ENCODE measurements at places on chromosomes 11 and 22.

GRCh38 chr11:134887896-134888295 lies 475.9 kb upstream of the B3GAT1 start:
- DNase-seq = no peak

GRCh38 chr11:94771390-94771789 lies 3.2 kb downstream of the AMOTL1 start:
- no peak for DNase-seq

- DNase-seq = no peak
Observed at GRCh38 chr11:67268081-67268961, 2.0 kb downstream of the GRK2 start.

DNA sequence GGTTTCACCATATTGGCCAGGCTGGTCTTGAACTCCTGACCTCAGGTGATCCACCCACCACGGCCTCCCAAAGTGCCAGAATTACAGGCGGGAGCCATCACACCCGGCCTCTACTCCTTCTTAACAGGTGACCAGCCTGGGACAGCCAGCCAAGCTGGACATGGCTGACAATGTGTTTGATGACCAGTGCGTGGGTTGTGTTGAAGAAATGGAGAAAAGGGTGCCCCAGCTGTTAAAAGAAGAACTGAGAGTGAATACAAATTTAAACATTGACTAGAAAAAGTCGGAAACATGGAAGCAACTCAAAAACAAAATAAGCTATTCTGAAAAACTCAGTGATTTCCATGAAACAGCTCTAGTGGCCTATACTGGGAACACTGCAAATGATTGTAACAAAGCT lies 86.5 kb upstream of the CLPB start:
- no peak for DNase-seq

DNA sequence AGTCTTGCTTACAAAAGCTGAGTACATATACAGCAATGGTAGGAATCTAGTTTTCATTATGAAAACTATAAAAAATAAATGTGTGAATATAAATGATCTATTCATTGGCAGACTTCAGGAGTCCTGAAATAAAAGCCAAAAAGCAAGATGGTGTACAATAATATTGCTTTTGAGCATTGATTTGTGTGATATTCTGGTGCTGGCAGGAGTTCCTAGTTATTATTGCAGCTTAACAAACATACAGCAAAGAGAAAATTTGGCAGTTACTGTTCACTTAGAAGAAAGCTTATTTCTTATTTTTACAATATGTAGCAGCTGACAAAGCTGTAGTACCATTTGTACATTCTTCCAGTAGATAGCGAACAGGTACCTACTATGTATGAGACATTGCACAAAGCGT lies 1518.9 kb upstream of the TENM4 start:
- DNase-seq = no peak

GRCh38 chr11:17735818-17736578 lies 1.4 kb downstream of the KCNC1 start:
- no peak for DNase-seq

DNA sequence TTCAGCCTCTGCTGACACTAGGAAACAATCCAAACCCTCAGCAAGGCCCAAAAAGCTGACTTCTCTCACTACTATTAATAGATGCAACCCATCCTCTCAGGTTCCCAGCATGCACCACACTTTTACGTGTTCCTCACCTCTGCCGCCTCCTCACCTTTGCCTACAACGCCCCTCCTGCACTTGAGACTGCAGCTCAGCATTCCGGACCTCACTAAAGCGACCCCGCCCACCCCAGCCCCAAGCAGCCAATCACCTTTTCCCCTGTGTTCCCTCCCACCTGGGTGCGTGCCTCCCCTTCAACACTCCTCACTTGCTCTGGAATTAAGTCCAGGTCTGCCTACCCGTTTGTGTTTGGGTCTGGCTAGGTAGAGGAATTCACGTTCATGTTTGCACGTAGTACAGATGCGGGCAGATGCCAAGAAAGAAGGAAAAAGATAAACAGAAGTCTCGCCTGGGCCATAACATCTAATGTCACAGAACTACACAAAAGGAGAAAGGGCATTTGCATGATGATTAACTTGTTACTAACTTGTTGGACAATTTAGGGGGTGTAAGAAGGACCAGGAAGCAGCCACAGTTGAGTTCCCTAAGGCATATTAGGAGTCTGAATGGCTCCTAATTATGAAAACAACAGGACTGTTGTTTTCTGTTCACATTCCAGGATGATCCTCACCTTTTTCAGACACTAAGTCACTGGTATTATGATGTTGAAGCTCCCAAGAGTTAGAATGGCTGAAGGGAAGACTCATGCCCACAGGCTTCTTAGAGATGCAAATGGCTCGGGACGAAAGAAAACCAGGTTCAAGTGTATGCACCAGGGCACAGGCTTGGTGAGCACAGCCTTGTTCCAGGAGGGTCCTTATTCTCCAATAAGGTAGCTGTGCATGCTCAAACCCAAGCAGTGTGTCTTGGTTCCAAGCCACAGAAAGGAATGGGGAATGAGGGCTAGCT lies 102.2 kb downstream of the MICAL3 start:
- no peak for DNase-seq

- DNase-seq = no peak
Observed at GRCh38 chr11:118619444-118620197, 12.2 kb downstream of the PHLDB1 start.

DNA sequence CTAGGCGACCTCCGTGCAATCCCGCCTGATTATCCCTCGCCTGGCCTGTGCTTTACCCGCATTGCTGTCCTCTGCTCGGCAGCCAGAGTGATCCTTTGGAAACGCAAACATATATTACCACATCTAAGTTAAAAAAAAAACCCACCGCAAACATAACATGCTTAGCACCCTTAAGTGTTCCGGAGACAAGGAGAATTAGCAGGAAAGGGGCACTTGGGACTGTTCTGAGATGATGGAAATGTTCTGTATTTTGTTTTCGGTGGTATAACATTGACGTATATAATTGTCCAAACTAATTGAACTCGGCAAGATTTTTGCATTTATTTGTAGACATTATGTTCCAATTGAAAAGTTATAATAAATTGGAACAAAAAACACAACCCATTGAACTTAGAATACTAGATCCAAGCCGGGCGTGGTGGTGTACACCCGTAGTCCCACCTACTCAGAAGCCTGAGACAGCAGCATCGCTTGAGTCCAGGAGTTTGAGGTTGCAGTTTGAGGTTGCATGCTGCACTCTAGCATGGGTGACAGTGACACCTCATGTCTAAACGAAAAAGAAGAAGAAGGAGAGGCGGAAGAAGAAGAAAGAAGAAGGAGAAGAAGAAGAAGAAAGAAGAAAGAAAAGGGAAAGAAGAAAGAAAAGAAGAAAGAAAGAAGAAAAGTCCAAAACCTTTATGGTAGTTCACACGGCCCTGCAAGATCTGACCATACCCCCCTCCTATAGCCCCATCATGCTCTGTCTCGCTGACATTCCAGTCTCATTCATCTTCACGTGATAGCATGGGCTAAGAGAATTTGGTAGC lies 604 bp upstream of the POLR3H start:
- no peak for DNase-seq

- DNase-seq = no peak
Observed at GRCh38 chr11:44873537-44873936, 77.1 kb downstream of the TP53I11 start.

DNA sequence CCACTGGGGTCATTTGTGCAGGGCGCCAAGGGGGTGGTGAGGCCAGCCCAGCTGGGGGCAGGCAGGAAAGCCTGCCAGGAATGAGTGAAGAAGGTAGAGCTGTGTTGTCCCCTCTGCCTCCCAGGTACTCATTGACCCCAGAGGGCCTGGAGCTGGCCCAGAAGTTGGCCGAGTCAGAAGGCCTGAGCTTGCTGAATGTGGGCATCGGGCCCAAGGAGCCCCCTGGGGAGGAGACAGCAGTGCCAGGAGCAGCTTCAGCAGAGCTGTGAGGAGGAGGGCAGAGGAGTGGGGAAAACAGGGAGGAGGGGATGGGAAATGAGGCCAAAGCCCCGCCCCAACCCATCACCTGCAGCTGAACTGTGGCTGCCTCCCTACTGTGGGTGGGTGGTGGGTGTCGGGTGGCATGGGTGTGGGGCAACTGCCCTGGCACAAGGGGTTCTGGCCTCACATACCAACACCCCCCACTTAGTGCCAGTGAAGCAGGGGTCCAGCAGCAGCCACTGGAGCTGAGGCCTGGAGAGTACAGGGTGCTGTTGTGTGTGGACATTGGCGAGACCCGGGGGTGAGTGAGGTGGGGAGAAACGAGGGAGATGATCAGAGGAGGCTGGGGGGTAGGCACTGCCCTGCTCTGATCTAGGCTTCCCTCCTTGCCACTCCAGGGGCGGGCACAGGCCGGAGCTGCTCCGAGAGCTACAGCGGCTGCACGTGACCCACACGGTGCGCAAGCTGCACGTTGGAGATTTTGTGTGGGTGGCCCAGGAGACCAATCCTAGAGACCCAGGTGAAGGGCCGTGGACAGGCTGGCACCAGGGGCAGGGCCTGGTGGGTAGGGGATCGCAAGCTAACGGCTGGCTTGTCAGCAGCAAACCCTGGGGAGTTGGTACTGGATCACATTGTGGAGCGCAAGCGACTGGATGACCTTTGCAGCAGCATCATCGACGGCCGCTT lies 3.0 kb downstream of the MUS81 start:
- DNase-seq = no peak

GRCh38 chr11:87176044-87176443 lies 138.3 kb downstream of the TMEM135 start:
- DNase-seq = no peak

DNA sequence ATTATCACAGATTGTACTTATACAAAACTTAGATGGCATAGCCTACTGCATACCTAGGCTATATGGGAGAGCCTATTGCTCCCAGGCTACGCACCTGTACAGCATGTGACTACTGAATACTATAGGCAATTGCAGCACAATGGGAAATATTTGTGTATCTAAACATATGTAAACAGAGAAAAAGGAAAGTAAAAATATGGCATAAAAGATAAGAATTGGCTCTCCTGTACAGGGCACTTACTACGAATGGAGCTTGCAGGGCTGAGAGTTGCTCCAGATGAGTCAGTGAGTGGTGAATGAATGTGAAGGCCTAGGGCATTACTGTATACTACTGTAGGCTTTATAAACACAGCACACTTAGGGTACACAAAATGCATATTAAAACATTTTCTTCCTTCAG lies 13.2 kb downstream of the APOL6 start:
- no peak for DNase-seq

- no peak for DNase-seq
Observed at GRCh38 chr22:44570476-44571445, 72.7 kb upstream of the RTL6 start.

DNA sequence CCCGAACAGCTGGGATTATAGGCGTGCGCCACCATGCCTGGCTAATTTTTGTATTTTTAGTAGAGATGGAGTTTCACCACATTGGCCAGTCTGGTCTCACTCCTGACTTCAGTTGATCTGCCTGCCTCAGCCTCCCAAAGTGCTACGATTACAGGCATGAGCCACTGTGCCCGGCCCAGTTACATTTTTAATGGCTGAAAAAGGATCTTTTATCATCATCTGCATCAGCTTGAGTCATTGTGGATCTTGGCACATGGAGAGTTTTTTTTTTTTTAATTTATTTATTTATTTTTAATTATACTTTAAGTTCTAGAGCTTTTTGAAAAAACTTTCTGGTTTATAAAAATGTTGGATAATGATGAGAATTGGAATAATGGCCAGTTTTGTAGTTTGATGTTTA lies 8.6 kb downstream of the IGHMBP2 start:
- DNase-seq = no peak

DNA sequence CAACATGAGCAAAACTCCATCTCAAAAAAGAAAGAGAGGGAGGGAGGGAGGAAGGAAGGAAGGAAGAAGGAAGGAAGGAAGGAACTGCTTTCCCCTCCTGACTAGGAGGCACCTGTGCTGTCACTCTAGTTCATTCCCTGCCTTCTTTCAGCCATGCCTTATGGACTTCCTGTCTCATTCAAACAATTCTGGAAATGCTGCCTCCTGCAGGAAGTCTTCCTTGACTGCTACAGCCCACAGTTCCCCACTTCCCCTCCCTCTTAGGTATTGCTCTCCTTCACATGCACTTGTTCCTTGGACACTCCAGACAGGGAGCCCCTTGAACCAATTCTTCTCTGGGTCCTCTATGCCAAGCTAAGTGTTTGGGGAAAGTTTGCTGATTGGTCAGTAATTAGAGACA lies 31.6 kb upstream of the WNT11 start:
- no peak for DNase-seq

DNA sequence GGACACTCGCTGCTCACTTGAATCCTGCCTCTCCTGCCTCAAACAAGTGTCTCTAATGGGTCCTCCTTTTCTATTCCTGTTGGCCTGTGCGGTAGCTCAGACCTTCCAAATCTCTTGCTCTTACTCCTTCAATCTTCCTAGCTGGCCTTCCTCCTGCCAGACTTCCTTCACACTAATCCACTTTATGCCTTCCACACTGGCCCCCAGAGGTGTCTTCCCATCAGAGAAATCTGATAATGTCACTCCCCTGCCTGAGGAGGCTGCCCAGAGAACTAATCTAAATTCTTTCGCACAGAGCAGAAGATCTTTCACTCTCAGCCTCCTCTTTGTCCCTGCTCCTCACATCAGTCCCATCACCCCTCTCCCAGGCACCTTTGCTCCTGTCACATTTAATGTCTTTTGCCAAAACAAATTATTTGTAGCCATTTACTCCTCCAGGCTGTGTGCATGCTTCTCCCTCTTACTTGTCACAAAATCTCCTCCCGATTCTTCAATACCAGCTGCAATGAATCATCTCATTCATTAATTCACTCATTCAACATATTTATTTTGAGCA lies 175.7 kb downstream of the MAML2 start:
- no peak for DNase-seq

GRCh38 chr22:43376765-43377547 lies 33.8 kb upstream of the SCUBE1 start:
- peak; percentile 23 for DNase-seq

DNA sequence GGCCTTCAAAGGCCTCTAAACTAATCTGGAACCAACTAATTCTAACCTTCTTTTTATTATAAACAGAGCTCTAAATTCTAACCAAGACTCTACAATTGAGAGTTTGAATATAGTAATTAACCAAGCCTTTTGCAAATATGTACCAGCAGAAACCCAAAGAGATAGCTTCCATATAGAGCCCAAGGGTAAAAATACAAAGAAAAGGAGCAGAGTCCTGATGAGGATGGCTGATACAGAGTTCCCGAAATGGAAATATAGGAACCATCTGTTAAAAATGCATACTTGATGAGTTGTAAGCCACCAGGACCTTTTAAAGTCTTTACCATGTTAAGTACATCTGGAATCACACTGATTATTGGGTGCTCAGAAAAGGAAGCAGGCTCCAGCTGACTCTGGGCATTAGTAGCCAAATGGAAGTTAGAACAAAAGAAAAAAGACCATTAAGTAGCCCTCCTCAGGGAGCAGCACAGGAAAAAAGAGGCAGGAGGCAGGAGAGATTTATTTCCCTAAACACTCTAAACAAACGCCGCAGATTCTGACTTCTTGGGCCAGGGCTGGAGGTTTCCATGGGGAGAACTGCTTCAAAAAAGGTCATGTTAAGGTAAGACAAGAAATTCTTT lies 463.1 kb upstream of the FAT3 start:
- DNase-seq = no peak

GRCh38 chr11:116537709-116538108 lies 235.1 kb downstream of the BUD13 start:
- DNase-seq = no peak

DNA sequence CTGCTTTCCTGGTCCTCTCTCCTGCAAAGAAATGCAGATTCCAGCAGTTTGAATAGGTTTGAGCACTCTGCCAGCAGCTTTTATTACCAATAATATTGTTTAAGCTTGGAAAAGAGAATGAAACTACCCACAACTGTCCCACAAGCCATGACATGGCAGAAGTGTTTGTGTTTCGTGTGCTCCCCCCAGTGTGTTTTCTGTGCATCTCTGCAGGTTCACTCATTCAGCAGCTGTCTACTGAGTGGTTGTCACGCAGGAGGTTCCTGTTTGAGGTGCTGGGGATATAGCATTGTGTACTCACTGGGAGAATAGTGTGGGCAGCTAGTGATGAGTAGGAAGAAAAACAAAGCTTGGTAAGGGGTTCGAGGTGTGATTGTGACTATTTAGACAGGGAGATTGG lies 55.3 kb upstream of the SUSD2 start:
- no peak for DNase-seq

All from stimulated activated CD8-positive, alpha-beta memory T cell treated with anti-CD3 and anti-CD28 coated beads, Interleukin-7, amount 100 ng/mL, for 1 hour (primary cell).